Gastroesophageal sphincter (tissue), 4 donors: ENCODE measurements at places on chromosomes 13 and 19.

DNA sequence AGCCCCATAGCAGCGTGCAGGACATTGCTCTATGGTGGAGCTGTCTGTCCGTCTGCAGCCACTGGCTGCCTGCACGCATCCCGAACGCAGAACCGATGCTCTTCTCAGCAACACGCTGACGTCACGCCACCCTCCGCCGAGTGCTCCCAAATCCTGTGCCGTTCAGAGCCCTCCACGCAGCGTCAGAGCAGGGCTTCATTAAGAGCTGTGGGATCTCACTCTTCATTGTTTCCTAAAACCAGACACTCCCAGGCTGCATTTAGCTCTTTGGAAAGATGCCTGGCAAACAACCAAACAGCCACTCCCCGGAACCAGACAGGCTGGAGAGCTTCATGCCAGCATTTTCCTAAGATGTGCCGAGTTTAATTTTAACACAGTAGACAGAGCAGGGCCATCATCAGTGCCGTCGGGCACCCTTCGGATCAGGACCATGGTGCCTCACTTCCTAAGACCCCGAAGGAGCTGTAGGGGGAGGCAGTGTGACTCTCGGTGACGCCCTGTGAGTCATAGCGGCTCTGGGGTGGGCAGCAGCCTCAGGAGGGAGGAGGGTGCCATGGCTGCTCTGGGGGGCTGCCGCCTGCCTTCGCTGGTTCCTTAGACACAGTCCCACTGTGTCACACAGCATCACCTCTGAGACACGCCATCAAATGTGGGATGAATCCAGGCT is 131.5 kb upstream of the MCF2L start:
- no peak for ATAC-seq

- ATAC-seq = no peak
Observed at GRCh38 chr13:98072476-98072875, 70.4 kb upstream of the FARP1 start.

- no peak for ATAC-seq
Observed at GRCh38 chr13:65638572-65639168, 1591.5 kb downstream of the PCDH9 start.

- no peak for ATAC-seq
Observed at GRCh38 chr19:11093689-11094238, 4.5 kb downstream of the LDLR start.

DNA sequence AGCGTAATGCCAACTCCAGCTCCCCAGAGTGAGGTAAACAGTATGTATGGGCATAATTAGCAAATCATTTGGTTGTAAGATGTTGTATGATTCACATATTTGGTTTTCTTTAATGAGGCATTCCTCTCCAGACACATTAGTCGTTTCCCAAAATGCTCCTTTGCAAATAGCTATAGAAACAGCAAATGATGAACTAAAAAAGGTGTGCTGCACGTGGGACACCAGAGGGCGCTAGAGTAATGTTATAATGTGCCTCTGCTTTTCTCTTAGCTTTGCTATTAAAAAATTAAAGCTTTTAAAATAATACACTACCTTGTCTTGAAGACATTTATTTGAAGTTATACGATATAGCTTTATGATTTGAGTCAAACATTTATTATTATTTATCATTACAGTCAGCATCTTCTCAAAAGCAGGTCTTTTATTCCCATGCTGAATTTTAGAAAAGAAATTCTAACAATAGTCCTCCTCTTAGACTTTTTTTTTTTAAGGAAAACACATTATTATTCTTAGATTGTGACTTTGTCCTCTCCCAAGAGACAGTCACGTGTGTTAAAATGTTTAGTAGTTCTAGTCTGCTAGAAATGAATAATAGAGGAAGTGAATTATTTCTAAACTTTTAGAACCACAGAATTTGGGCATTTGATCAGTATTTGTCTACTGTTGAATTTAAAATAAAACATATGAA is 121.6 kb upstream of the FRY start:
- ATAC-seq = no peak

DNA sequence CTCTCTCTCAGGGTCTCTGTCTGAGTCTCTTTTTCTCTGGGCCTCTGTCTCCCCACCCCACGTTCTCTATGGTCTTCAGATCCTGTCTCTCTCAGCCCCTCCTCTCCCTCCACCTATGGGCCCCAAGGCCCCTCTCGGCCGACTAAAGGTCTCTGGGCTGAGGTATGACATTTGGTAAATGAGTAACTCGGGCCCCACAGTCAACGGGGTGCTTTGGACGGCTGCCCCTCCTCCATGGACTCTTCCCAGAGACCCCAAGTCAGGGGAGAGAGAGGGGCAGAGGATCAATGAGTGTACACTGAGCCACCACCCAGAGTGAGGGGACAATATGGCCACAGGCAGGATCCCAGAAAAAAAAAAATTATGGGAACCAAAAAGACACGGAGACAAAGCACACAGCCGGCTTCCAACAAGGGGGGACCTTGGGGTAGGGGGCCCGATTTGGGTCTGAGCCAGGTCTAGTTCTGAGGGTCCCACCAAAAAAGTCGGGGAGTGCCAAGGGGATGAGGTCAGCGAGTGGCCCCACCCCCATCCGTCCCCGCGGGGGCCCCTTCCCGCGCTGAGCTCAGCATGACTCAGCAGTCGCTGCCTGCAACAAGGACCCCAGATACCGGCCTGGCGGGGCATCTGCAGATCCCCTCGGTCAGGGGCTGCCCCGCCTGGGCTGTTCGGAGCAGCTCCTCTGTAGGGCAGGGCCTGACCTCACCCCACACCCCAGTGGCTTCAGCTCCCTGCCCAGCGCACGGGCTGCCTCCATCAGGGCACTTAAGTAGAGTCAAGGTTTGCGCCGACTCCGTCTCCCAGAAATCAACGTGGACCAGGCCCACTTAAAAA is 1.5 kb upstream of the FTL start:
- ATAC-seq = peak; percentile 19

GRCh38 chr19:35484252-35485036 is 5.8 kb downstream of the KRTDAP start:
- ATAC-seq = no peak

DNA sequence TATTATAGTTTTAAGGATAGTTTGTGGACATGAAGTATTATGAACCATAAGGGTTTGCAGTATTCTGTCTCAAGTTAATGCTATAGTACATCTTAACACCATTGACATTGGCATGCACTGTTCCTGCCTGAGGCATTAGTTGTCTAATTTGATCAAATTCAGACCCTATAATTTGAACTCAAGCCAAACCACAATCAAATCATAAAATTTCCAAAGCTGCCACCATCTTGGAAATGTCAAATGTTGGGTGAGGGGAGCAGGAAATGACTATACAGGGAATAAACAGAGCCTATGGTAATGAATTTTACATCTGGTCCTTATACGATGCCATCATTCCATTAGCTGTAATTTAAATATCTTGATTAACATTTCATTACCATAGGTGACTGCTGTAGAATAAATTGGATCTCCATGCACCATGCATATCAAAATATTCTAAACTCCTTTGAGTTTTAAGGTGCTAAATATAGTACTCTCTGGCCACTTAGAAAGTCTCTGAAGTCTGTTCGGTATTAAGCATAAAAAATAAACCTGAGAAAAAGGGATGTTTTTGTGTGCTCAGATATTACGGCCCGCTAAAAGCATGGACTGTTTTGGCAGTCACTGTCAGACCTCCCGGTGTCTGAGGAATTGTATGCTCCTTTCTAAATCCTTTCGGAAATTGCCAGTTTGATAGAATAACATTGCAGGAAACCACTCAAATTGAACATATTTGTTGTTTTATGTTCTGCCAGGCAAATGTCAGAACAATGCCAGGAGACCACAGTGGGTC is 257.7 kb downstream of the SPRY2 start:
- ATAC-seq = no peak

- peak; percentile 22 for ATAC-seq
Observed at GRCh38 chr13:112893570-112894422, 75.2 kb upstream of the MCF2L start.

DNA sequence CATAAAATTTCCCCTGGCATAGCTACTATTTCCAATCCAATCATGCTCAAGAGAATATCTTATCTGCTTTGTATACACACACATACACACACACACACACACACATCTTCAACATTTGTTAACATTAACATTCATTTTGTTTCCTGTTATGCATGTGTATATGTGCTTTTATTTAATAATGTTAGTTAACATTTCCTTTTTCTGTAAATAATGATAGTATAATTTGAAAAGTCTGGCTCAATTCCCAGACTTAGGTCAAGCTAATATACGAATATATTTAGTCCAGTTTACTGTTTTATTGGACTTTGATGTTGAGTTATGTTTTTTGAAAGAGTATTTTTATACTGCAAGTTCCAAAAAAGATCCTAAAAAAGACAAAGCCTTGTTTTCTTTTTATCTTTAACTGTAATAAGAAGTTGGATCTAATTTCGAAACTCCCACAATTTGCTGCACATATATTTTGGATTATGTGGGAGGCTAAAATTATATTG is 1072.4 kb downstream of the EFNB2 start:
- ATAC-seq = no peak

- no peak for ATAC-seq
Observed at GRCh38 chr13:59337070-59337469, 826.7 kb downstream of the DIAPH3 start.

DNA sequence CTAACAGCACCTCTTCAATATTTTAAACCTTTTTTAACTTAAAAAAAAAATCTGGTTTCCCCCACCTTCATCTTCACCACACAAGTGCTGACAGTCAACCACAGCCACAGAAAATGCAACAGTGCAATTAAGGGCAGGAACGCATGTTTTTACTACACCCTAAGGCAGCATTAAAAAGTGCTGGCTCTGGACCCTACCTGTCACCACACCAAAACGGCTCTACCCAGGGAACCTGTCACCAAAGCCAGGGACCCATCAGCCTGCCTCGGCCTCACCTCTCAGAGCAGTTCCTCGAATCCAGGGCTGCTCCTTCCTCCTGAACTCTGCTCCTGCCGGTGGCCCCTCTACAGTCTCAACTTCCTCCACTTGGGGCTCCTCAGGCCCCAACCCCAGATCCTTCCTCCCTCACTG is 22.5 kb upstream of the SLC35E1 start:
- no peak for ATAC-seq

GRCh38 chr13:112522578-112522977 is 65.4 kb downstream of the TUBGCP3 start:
- no peak for ATAC-seq

GRCh38 chr19:49559928-49560327 is 20.4 kb downstream of the NOSIP start:
- ATAC-seq = no peak

DNA sequence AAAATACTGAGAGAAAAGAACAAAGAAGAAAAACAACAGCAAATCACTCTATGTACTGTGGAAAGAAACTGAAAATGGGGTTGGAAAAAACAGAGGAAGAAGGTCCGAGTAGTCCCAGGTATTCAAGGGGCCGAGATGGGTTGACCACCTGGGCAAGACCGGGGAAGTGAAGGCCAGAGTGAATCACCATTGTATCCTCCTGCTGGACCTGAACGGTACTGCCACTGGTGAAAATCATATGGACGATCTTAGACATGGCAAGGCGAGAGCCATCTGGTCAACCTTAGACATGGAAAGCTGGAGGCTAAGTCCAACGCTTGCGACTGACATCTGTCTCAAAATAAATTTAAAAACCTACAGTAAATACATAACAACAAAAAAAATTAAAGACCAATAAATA is 44.4 kb upstream of the ZNF91 start:
- ATAC-seq = no peak

GRCh38 chr19:43455321-43456113 is 9.9 kb downstream of the LYPD3 start:
- no peak for ATAC-seq
